ENCODE measurements at places on chromosomes 16 and 17. TPM values are rescaled to one million over a fixed set of nuclear protein-coding genes. Genes with fewer than 3 reads are reported as not detected.

DNA sequence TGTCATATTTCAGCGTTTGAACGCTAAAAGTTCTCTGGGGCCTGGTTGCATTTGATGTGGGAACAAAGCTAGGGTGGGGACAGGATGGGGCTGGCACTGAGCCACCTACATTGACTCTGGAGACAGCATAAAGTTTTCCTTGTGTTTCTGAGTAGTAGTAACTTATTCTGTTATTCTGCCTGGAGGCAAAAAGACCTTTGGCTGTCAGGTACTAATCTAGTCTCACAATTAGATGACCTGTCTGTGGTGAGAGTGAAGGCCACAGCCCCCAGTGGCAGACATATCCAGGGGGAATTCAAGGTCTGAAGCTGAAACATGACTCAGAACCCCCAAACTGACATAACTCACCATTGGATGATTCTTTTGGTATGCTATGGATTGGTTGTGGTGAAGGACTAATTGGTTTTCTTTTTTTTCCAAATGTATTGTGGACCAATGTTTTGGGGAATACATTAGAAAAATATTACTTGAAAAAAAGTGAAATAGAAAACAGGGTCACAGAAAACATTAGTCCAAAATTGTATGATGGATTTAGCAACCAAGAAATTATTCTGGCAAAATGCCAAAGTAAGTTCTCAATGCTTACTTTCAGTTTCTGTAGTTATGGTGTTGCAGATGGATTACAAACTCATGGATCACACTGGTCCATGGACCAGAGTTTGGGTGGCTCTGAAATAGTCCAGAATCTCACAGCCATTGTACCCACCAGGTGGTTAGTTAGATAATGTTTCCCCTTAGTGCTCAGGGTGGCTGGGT is 10.5 kb upstream of the SALL1 start:
- DNase-seq = no peak

- DNase-seq = no peak
These were observed 243 bp downstream of the RND2 start for GRCh38 chr17:43025290-43025657.

DNA sequence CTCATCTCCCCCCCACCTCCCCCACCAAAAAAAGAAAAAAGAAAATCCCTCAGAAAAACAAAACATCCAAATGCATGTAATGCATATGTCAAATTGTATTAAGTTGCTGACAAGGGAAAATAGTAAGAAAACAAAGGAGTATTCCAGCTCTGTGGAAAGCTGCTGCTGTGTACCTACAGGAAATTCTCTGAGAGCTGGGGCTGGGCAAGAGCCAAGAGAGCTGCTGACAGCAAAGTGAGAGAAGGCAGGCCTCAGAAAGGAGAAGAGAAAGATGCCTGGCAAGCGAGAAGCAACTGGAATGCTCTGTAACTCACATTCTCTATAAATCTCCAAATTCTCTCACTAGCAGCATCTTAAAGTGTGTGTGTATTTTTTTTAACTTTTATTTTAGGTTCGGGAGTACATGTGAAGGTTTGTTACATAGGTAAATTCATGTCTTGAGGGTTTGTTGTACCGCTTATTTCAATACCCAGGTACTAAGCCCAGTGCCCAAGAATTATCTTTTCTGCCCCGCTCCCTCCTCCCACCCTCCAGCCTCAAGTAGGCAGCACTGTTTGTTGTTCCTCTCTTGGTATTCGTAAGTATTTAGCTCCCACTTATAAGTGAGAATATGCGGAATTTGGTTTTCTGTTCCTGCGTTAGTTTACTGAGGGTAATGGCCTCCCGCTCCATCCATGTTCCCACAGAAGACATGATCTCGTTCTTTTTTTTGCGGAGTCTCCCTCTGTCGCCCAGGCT is 24.4 kb downstream of the CNTROB start:
- no peak for DNase-seq

- DNase-seq = no peak
These were observed 3.3 kb downstream of the CD2BP2 start for GRCh38 chr16:30351586-30352419.

- DNase-seq = no peak
These were observed 19.0 kb downstream of the GPR179 start for GRCh38 chr17:38324772-38325171.

- DNase-seq = no peak
These were observed 209.2 kb downstream of the RPTOR start for GRCh38 chr17:80753685-80754345.

DNA sequence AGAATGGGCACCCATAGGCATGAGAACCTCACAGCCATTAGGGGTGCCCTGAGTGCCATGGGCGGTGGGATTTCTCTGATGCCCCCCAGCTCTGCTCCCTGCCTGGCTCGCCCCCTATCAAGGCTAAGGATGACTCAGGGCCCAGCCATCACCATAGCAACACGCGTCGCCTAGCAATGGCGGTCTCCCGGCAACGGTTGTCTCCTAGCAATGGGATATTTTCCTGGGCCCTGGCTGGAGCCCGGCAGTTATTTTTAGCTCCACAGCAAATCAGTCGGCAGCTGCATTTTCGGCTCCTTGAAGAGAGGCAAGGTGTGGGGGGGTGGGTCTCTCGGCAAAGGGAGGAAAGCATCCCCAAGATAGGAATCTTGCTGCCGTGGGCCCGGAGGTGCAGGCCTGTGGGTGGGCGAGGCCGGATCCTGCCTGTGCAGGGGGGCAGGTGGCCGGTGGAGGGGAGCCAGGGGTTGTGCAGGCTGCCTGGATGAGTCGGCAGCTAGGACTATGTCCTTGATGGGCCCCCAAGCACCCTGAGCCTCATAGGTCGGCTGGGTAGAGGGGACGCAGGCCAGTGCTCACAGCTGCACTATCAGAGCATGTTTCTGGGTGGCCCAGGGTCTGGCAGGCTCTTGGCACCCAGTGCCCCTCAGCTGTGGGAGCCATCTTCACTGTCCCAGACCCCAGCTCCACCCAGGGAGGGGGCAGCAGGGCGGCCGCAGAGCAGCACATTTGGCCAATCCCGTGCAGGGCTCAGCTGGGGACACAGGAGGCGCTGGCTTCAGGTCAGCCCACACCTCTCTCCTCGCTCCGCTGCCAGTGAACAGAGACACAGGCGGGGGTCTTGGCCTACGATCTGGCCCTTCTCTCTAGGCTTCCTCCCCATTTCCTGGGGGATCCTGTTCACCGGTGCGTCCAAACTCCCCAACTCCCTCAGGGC is 4.2 kb upstream of the FBXL16 start:
- DNase-seq = no peak

The TMC5 gene
- total RNA-seq = not detected

The CACNG3 gene
- total RNA-seq = not detected

The KRT33B gene
- total RNA-seq = not detected
